ELR (cell line): ENCODE measurements at places on chromosomes 5 and 9.

- DNase-seq, result no peak
Observed at GRCh38 chr9:114342755-114343440, 13.2 kb downstream of the ORM2 start.

DNA sequence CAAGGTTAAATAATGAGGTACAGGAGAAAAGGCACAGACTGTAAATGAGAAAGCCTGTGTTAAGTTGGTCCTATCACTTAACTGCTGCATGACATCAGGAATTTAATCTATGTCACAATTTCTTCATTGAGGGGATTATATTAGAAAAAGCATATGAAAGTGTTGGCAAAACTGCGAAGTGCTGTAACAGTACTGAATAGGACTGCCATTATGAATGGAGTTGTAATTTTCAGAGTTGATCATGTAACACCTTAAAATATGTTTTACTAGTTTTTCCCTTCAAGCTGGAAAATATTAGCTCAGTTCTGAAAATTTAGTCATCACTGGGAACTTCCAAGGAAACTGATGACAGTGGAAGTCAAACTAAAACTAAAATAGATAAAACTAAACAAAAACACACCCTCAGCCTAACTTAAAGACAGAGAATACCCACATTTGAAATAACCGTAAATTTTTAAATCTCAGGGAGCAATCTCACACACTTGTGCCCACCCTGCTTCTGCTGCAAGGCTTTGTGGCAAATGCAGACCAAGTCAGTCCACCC, 45.1 kb downstream of the ERMP1 start:
- no peak for DNase-seq

- DNase-seq, result no peak
Observed at GRCh38 chr9:137095664-137096517, 9.1 kb downstream of the MAN1B1 start.

- DNase-seq, result no peak
Observed at GRCh38 chr5:34986965-34987364, 57.6 kb downstream of the DNAJC21 start.

DNA sequence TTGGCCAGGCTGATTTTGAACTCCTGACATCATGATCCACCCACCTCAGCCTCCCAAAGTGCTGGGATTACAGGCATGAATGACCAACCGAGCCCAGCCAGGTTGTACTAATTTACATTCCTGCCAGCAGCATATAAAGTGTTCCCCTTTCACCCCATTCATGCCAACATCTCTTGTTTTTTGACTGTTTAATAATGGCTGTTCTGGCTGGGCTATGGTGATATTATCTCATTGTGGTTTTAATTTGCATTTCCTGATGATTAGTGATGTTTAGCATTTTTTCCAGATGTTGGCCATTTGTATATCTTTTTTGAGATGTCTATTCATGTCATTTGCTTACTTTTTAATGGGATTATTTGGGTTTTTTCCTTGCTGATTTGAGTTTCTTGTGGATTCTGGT, 87.3 kb downstream of the INVS start:
- DNase-seq, result no peak

GRCh38 chr9:5186416-5187169, 1.2 kb upstream of the INSL6 start:
- peak; percentile 71 for DNase-seq

DNA sequence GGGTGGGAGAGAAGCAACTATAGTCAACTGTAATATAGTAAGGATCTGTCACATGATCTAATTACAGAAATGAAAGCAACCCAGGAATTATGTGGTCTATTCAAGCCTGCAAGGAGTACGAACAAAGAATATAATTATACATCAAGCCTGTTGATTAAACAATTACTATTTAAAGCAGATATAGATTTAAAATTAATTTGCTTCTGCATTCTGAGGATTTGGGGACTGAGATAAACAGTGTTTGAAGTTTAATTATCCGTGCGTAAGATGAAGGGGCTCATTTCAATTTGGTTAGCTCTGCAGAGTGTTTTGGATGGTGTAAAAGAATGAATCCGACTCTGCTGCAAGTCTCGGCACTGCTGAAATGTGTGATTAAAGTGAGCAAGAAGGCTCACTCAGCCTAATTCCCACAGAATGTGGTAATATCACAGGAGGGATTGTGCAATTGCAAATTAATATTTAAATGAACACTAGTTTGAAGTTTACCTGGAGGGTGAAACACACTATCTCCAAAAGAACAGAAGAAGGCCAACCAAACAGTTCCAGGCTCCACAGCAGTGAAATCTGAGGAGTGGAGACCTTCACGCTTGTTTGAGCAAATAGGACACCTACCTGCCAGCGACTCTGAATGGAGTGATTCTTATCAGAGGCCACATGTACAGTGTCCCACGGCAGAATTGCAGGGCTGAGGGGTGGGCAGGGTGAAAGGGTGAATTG, 420.6 kb upstream of the SLC30A5 start:
- DNase-seq, result no peak

DNA sequence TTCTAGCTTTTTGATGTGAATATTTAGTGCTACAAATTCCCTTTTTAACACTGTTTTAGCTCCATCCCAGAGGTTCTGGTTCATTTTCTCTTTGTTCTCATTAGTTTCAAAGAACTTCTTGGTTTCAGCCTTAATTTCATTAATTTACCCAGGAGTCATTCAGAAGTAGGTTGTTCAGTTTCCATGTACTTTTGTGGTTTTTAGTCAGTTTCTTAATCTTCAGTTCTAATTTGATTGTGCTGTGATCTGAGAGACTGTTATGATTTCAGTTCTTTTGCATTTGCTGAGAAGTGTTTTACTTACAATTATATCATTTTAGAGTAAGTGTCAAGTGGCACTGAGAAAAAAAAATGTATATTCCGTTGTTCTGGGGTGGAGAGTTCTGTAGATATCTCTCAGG, 240.1 kb upstream of the RASA1 start:
- no peak for DNase-seq

GRCh38 chr9:36866840-36867239, 167.2 kb downstream of the PAX5 start:
- DNase-seq, result peak; percentile 16

DNA sequence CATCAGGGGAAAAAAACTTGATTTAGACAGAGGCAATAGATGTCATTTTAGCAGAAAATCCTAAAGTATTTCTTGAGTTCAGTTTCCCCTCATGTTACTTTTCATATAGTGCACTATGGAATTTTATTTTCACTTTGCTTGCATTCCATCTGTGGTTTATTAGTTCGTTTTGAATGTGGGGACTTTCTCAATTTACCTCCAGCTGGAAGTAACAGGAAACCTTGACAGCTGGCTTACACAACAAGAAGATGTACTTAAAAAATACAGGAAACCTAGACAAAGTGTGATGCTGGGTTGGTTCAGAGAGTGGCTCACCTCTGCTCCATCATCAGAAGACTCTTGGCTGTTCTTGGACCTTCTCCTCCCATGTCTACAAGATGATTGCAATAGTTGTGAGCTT, 567.0 kb downstream of the CETN3 start:
- no peak for DNase-seq

DNA sequence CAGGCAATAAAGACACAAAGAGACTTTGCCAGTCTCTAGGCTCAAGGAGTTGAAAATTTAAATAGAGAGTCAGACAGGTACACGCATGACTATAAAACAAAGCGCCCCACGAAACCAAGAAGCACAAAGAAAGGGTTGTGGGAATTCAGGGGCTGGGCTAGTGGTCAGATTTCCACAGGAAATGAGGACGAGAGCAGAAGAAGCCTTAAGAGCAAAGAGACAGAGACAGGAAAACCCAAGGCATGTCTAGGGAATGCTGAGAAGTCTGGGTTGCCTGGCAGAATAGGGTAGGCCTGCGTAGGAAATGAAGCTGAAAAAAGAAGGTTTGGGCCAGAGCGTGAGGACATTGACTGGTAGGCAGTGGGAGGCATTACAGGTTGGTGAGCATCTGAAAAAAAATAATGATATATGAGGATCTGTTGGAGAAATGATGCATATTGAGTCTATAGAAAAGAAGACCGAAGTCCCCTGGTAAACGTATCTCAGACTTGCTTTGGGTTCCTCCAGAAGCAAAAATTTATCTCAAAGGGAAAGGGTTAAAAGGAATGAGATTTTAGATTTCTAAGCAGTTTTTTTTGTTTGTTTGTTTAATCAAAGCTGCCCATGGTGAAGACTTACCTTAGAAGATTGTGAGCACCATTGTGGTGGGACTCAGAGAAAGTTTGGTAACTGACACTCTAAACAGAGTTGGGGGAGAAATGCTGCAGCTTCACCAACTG, 51.8 kb downstream of the SLC1A3 start:
- peak; percentile 49 for DNase-seq

GRCh38 chr9:108437656-108438055, 418.1 kb downstream of the ACTL7B start:
- DNase-seq, result no peak

DNA sequence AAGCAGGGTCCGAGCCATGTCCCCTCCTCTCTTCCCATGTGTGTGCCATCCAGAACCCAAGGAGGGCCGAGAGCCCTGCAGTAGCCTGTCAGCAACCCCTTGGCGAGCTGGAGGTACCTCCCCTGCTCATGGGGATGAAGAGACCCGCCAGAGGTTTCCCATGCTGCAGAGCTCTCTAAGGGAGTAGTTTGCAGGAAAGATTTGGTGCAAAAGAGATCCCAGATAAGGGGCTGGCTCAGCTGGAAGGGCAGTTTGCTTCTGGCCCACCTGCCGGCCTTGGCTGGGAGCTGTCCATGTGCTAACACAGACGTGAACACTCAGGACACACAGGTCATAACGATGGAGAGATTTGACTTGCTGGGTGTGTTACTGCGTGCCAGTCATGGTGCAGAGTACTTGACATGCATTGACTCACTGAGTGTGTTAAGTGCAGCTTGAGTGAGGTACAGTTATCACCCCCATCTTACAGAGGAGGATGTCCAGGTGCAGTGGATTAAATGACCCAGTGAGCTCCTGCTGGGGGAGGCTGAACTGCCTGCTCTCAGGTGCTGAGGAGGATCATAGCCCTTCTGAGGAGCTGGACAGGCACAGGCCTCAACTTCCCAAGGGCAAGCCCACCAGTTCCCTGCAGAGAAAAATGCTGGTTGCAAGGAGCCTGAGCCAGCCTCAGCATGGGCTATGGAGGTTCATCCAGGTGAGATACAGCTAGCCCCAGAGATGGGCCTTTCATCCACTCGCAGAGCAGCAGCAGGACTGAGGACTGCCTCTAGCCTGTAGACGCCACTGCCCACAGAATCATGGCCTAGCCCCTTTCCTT, 6.3 kb upstream of the SLC25A48 start:
- no peak for DNase-seq

GRCh38 chr9:107105784-107106183, 177.3 kb upstream of the RAD23B start:
- DNase-seq, result no peak

GRCh38 chr5:111129938-111130337, 37.8 kb downstream of the WDR36 start:
- DNase-seq, result peak; percentile 59

GRCh38 chr9:114538241-114538640, 33.0 kb upstream of the WHRN start:
- DNase-seq, result peak; percentile 28

DNA sequence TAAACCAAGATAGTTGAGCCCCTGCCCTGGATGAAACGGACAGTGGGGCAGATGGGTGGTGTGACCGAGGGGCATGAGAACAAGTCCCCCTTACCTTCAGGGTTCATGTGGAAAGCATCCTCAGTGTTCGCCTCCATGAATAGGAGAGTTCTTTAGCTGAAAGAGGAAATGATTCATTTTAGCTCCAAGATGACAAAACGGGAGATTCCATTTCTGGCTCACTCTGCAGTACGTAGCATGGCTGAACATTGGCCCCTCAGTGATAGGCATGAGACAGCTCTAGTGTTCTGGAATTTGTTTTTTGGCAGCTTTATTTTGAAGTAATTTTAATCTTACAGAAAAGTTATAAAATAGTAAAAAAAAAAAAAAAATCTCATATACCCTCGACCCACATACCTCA, 70.2 kb upstream of the AGXT2 start:
- DNase-seq, result peak; percentile 92

- DNase-seq, result no peak
Observed at GRCh38 chr9:31612336-31613030, 772.0 kb upstream of the ACO1 start.

- peak; percentile 29 for DNase-seq
Observed at GRCh38 chr9:12698266-12698665, 5.1 kb downstream of the TYRP1 start.

DNA sequence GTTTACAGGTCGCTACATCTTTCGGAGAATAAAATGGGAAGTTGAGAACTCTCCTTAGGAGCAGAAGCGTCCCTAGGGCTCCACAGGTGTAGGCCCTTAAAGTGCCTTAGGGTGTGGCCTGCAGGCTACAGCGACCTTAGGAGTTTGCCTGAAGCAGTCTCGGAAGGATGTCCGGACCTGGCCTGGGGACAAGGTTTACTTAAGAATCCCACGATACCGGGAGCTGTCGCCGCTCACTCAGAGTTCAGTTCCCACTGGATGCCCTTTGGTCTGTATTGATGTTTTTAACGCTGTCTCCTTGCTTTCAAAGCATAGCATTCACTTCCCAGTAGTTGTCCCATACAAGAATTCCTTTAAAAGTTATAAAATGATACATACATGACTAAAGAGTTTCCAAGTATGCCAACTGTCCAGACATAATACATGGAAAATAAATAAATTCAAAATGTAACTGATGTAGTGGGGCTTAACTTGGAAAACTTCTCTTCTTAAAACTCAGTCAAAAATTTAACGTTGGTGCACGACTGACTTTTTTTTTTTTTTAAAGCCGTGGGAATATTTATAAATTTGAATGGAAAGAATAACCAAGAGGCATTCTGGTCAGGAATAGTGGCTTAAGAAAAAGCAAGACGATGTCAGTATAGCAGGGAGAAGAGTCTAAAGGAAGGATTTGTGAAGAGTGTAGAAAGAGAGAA, 848 bp downstream of the RAD50 start:
- DNase-seq, result peak; percentile 67

- DNase-seq, result no peak
Observed at GRCh38 chr5:153919161-153919560, 119.5 kb downstream of the FAM114A2 start.

DNA sequence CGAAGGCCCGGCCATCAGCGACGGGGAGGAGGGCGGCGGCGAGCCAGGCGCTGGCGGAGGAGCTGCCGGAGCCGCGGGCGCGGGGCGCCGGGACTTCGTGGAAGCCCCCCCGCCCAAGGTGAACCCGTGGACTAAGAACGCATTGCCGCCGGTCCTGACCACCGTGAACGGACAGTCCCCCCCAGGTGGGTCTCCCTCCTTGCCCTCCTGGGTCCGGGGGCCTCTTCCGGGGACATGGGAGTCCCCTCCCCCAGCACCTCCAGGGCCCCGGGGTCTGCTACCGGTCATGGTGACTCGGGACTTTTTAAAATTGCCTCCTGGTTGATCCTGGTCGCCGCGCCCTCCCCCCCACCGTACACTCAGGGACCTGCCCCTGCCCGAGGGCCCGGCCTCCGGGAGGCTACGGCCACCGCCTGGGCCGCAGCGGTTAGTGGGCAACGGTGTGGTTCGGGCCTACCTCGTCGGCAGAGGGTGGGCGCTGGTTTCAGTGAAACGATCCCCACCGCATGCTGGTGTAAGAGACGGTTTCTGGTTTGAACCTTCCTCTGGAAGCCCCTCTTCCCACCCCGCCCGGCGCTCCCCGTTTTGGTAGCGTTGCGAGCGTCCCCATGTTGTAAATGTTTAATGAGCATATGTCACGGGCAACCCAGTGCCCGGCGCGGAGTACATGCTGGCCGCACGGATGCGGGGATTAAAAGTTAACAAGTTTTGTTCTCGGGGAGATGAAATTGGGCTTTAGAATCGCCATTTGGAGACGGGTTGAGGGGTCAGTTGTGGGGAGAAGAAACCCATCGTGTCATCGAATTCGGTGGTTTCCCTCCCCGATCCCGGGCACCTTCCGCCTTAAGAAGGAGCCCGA, 1.1 kb downstream of the LARP1 start:
- DNase-seq, result peak; percentile 50
